ENCODE measurements at places on chromosomes 6 and 20.

GRCh38 chr20:61975407-61976129, 90.1 kb downstream of the TAF4 start:
- no peak for DNase-seq

- DNase-seq = no peak
Measured at GRCh38 chr6:1066449-1067090, 245.3 kb upstream of the FOXQ1 start.

DNA sequence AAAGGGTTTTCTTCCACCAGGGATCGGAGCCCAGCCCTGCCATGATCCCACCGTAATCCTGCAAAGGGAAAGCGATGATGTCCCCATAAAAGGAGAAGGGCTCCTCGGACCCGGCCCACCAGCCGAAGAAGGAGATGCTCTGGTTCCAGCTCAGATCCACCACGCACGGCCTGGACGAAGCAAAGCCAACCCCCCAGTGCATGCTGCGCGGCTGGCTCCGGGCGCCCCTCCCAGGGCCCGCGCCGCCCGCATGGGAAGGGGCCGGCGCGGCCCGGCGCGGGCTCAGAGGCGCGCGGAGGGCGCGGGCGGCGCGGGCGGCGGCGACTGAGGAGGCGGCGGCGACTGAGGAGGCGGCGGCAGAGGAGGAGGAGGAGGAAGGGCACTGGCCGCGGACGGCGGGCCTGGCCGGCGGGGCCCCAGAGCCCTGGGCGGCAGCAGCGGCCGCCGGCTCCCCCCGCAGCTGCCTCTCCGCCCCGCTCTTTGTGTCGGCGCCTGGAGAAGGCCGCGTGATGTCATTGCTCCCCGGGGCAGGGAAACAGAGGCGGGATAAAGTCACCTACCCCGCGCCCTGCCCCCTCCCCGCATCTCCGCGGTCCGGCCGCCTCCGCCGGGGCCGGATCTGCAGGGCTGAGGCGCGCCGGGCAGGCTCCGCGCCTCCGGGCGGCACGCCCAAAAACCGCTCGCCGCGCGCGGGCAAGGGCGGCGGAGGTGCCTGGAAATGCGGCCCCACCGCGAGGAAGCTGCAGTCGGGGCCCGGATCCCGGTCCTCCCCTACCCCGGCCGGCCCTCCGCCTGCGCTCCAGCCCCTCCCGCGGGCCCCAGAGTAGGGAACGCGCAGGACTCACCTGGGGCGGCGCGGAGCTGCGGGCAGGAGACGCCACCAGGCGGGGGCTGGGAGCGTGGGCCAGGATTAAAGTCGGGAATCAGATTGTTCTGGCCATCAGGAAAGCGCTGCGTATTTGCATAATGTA, at the start of gene FAXC:
Gene FAXC (minus strand): TSS at position 504 of the 971 bp plus-strand sequence. CDS start 302 bp downstream, at position 202.
- DNase-seq = peak; percentile 50

DNA sequence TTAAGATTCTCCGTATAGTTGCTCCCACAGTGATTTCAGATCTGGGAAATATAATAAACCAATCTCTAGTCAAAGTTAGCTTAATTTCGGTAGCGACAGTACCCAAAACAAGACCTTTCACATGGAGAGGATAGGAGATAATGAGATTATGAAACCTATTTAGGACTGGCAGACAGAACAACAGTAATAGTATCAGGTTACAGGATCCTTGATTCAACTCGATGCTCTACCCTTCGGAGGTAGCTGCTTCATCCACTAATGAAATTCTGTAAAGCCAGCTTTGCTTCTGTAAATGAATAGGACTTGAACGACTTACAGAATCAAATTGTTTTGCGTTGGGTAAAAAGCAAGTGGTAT, 534 bp upstream of the AKIRIN2 start:
- DNase-seq = no peak

GRCh38 chr6:38177882-38178583, 358.5 kb downstream of the ZFAND3 start:
- peak; percentile 68 for DNase-seq

DNA sequence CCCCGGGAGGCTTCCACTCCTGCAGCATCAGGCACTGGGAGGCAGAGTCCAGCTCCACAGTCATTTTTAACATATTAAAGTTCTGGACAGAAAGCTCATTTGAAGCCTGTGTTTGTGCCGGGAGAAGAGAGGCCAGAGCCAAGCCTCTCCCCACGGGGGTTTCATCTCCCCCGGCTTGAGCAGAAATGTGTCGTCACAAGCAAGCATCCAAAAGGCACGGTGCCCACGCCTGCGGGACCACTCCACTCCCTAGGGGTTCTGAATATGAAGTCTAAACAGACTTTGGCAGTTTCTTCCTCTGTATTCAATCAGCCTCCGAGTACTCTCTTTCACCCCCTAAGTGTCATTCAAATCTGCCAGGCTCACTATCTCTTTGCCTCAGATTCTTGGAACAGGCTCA, 75.3 kb downstream of the STK35 start:
- no peak for DNase-seq

GRCh38 chr6:53703047-53703446, 37.5 kb upstream of the KLHL31 start:
- DNase-seq = no peak

DNA sequence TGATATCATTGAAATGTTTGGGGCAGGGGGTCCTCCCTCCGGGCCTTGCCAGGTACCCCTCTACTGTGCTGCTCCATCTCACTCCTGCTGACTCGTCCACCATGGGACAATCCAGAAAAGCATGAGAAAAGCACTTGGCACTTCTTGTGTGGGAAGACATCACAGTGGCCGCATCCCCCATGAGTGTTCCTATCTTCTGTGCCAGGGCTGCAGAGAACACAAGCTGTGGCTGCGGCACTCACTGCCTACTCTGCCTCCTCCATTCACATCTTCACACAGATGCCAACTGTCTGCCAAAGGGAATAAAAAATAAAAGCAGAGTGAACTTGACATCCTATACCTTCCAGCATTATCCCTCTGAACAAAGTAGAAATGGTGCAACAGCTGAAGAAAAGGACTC, 117.4 kb upstream of the PROKR2 start:
- no peak for DNase-seq

- no peak for DNase-seq
Measured at GRCh38 chr6:38113825-38114576, 294.5 kb downstream of the ZFAND3 start.

DNA sequence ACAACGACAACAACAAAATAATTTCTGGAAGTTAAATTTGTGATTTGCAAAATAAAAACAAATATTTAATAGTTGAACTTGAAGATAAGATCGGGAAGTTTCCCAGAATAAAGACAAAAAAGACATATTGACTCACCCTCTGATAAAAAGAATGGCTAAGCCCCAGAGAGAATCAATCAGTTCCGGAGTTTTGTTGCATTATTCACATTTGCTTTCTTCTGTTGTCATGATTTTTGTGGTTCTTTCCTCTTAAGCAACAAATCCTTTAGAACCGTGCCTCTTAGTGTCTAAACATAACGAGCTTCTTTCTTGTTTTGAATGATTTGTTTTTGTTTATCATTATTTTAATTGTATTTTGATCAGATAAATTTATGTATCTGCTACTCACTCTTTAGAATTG, 337.7 kb upstream of the PRND start:
- no peak for DNase-seq

DNA sequence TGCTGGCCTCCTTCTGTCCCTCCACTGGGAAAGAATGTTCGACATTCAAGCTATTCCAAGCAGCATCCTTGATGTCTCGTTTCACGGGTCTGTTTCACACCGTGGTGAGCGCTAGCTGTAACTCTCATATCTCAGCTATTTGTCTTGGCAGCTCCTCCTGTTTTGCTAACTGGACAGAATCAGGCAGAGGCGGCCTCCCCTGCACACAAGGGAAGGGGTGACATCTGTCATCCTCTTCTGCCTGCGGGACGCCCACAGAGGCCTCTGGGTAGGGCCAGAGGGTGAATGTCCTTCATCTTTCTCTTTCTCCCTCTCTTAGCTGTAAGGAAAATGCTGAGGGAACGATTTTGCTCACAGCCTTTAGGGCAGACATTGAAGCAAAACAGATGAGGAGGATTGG, 232.8 kb upstream of the GMDS start:
- DNase-seq = no peak

- DNase-seq = no peak
Measured at GRCh38 chr6:16504609-16505008, 256.7 kb downstream of the ATXN1 start.

DNA sequence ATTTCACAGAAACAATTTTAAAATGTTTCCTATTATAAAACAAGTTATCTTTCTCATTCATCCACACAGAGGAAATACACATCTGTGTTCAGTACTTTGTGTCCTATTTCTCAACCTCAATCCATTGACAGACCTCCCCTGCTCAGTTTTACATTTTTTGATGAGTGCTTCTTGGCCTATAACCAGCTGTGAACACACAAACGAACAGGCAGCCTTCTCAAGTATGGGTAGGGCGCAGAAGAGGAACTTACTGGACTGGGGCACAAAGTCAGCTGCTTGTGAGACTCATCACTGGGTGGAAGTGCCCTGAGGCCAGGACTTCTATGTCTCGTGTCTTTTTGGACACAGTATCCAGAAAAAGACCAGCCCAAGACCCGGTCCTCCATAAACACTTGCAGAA, 2.8 kb downstream of the RPS6KA2 start:
- no peak for DNase-seq

GRCh38 chr6:110342759-110343158, 15.4 kb downstream of the METTL24 start:
- no peak for DNase-seq

DNA sequence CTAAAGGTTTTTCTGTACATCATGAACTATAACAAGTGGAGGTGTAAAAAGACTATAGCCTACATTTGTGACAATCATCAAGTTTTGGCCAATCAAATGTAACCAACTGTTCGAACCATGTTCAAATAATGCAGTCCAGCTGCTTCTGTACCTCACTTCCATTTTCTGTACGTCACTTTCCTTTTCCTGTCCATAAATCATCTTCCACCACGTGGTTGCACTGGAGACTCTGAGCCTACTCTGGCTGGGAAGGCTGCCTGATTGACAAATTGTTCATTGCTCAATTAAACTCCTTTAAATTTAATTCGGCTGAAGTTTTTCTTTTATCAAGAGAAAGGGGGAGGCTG, 270.4 kb upstream of the JARID2 start:
- DNase-seq = no peak

DNA sequence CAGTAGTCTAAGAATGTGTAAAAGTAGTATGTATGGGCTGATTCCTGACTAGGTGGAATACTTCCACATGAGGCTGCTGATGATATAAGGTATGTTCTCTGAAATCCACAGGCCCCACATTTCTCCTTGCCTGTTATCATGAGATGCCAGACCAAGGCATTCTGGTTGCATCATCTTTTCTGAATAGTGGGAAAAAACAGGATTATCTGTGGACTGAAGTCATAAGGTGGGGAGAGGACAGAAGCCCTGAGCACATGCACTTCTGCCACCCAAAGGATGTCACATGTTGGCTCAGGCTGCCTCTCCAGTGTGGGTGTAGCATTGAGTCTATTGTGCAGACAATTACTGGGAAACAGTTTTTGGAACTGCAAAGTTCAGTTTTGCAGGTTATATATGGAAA, 184.5 kb upstream of the RAB32 start:
- DNase-seq = no peak

- no peak for DNase-seq
Measured at GRCh38 chr6:77466451-77467437, 3.5 kb upstream of the HTR1B start.

DNA sequence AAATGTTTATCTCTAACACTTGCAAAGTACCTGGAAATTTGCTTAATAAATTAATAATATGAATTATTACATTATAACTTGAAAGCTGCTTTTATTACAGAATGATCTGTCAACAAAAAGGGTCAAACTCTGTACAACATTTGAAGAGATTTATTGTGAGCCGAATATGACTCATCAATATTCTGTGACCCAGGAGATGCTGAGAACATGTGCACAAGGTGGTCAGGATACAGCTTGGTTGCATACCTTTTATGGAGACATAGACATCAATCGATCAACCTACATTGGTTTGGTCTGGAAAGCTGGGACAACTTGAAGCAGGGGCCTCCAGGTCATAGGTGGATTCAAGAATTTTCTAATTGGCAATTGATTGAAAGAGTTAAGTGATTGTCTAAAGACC, 79.0 kb downstream of the RNASET2 start:
- no peak for DNase-seq

GRCh38 chr20:34915749-34916455, 39.5 kb downstream of the ACSS2 start:
- no peak for DNase-seq

GRCh38 chr6:3794092-3794491, 42.6 kb upstream of the PXDC1 start:
- no peak for DNase-seq

GRCh38 chr6:165206798-165207197, 102.6 kb downstream of the C6orf118 start:
- no peak for DNase-seq

DNA sequence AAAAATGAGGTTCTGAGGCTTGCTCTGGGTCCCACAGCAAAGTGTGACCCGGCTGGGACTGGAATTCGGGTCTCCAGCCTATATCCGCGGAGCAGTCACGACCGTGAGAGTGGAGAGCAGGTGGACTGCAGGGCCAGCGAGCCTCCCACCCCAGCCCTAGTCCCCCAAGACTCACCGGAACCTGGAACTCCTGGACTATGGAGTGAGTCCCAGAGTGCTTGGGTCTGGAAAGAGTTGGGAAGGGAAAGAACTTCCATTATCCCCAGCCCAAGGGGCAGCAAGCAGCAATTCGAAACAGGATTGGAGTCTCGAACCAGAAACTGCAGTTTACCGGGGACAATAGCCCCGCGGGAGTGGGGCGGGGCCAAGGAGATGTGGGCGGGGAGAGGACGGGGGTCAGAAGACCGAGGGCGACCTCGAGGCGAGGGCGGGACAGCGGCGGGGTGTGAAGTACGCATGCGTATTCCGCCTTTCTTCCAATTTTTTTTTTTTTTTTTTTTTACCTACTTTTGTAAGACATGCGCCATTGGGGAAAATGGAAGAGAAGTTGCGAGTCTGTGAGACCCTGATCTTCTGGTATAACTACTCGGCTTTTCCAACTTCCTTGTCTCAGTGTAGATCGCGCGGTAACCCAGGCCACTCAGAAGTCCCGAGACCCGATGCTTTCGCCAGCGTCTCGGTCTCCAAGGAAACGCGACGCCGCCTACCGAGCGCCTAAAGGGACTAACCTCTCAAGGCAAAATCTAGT, at the start of gene C20orf96:
Gene C20orf96 (minus strand): TSS at position 667 of the 748 bp plus-strand sequence. CDS start 140 bp downstream, at position 527.
- DNase-seq = peak; percentile 97

DNA sequence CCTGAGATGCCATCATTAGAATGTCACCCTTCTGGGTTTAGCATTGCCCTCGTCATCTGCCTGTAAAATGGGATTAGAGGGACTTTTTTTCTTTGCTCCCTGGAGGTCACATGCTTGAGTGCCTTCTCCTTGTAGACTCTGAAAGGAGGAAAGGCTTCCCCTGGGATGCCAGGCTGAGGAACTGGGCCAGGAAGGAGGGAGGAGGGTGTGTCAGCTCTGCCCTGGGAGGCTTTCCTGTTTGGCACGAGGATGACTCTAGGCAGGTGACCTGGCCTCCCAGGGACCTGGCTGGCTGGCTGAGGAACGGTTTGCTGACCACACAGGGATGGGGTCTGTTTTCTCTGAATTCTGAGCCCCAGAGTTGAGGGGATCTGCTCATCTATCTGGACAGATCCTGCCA, 137.9 kb upstream of the RNF24 start:
- DNase-seq = peak; percentile 37
